ENCODE measurements at places on chromosomes 6 and 20.

DNA sequence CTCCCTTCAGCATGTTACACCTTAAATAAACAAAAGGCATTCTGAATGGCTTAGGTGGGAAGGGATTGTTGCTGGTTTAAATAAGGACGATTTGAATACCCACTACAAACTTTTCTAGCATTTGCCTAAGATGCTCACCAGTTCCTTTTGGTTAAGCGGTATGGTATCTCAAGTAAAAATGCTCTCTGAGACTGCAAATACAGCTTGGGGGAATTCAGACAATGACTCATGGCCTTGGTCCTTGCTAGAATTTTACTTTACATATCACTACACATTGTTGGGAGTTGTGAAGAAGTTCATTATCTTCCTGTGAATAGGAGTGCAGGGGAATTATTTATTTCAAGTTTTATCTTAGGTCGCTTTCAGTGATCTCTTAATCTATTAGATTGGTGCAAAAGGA, 670.7 kb downstream of the UTRN start:
- DNase-seq, result no peak

DNA sequence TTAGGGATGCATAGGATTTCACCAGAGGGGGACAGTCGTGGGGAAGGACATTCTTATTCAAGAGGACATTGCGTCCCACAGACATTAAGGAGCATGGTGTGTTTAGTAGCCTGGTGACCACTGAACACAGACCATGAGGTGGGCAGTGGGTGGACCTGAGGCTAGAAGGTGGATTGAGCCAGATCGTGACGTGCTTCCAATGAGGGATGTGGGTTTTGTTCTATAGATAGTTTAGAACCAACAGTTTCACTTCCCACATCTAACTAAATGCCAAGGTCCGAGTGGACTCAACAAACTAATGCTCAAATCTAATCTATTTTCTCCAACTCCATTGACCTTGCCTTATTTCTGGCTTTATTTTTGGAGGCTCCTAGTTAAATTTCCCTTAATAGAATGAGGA, 58.5 kb downstream of the OGFRL1 start:
- DNase-seq, result no peak

- DNase-seq, result peak; percentile 45
Measured at GRCh38 chr6:135087803-135088202, 33.2 kb upstream of the HBS1L start.

GRCh38 chr20:50487397-50487796, 22.8 kb upstream of the PTPN1 start:
- DNase-seq, result no peak

DNA sequence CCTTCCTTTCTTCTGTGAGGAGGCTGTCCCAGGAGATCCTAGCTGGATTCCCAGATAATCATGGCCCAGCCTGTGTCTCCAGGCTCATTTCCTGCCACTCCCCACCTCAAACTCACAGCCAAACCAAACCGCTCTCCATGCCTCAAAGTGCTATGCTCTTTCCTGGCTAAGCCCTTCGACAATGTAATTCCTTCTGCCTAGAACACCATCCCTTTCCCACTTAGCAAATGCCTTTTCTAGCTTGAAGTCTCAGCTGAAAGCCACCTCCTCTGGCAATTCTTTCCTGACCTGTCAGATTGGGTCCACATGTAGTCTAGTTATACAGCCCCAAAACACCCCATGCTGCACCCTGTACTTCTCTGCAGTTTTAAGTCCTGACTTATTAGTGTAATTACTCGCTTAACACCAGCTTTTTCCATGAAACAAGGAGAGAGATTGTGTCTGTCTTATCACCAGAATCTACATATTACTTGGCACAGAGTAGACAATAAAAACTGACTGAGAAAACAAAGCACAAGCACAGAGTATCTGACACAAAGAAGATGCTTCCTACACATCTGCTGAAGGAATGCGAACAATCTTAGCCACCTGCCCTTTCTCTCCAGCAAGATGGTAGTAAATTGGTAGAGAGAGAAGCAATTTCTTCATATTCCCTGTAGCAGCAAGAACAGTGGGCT, 5.4 kb downstream of the TRIM26 start:
- no peak for DNase-seq

GRCh38 chr20:7571521-7572055, 368.7 kb downstream of the HAO1 start:
- DNase-seq, result no peak

GRCh38 chr6:152948150-152948768, 34.6 kb downstream of the FBXO5 start:
- no peak for DNase-seq

DNA sequence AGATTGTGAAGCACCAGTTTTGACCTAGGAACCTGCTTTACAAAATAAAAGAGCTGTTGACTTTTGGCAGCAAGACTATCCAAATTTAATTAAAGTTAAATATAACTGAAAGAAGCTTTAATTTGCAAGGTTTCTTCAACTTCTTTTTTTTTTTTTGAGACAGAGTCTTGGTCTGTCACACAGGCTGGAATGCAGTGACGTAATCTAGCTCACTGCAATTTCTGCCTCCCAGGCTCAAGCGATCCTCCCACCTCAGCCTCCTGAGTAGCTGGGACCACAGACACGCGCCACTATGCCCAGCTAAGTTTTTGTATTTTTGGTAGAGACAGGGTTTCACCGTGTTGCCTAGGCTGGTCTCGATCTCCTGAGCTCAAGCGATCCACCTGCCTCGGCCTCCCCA, 13.7 kb upstream of the CSE1L start:
- DNase-seq, result no peak

DNA sequence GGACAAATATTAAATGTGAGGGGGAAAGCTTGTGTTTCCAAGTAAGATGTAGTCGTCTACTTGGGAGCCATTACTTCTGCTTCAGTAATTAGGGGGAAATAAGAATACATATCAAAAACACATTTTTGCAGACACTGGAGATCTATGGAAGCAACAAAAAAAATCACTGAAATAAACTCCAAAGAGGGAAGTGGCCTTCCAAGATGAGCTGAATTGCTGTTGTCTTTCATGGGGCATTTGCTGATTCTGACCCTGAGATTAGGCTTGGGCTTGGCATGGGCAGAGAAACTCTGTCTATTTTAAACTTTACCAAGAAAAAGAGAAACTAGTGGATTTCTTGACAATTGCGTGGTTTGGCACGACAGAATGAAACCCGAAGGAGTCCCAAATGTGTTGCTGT, 120.1 kb downstream of the MAP3K5 start:
- DNase-seq, result no peak

- DNase-seq, result no peak
Measured at GRCh38 chr6:18323935-18324705, 59.8 kb upstream of the DEK start.

DNA sequence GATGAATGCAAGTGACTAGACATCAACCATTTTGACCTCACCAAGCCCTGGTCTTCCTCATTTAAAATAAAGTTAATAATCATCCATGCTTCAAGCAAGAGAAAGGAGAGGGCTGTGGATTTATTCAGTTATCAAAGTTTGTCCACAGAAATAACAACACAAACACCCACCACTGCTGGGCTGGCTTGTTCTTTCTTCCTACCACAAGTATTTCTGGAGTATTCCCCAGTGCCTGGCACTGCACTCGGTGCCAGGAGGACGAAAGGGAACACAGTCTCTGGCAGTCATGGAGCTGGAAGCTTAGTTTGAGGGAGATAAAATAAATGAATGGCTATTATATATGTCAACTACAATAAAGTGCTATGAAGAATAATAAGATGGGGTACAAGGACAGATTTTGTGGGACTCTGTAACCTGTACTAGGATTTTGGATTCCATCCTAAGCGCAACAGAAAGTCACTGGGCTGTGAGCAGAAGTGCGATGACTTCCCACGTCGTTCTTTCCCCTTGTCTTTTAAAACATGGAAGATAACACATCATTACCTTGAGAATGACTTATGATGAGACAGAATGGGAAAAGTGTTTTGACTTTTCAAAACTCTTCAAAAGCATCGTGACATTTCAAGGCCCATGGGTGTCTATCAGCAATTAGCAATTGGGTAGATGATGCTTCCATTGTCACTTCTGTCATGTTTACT, 74.5 kb upstream of the TRAF3IP2 start:
- DNase-seq, result no peak

DNA sequence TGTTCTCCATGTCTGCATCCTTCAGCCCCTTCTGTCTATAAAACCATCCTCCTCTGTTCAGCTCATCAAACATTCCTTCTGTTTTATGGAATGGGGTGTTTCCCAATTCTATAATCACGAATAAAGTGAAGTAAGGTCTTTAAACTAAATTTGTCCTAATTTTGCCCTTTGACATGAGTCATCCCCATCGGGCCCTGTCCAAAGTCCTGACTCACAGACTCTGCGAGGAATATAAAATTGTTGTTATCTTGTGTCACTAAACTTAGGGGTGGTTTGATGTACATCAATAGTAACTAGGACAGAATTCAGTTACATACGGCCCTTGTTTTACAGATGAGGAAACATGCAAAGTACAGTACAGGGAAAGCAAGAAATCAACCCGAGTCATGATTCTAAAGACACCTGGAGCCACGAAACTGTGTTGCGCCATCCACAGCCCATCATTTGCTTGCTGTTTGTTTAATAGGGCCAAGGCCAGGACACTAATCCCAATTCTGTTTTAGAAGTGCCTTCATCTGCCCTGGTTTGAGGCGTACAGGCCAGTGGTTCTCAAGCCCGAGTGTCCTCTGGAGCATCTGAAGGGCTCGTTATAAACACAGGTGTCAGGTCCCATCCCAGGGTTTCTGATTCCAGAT, 2.8 kb downstream of the ACSS1 start:
- no peak for DNase-seq

DNA sequence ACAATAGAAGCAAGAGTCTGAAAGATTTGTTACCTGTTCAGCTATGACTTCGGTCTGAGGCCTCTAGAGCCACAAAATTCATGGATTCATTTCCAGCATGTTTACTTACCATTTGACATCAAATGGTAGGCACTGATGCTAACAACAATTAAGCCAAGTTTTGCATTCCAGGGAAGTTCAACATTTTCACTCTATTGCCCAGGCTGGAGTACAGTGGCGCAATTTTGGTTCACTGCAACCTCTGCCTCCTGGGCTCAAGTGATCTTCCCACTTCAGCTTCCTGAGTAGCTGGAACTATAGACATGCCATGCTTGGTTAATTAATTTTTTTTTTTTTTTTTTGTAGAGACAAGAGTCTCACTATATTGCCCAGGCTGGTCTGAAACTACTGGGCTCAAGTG, 114.1 kb upstream of the SGK1 start:
- no peak for DNase-seq

- no peak for DNase-seq
Measured at GRCh38 chr6:108768792-108769524, 79.3 kb upstream of the ARMC2 start.

DNA sequence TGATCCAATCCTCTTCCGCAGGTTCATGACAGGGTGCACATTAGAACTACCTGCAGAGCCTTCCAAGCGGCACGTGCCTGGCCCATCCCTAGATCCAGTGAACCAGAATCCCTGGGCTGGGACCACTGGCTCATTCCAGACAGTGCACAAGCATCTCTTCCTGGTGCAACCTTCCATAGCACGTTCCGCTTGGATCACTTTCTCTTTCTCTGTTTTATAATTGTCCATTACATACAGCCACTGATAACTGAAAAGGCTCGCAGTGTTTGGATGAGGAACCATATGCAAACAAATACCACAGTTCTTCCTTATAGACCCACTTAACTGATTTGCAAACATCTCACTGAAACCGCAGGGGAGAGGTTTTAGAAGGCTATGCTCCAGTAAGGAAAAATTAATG, 59.6 kb upstream of the DDR1 start:
- no peak for DNase-seq

DNA sequence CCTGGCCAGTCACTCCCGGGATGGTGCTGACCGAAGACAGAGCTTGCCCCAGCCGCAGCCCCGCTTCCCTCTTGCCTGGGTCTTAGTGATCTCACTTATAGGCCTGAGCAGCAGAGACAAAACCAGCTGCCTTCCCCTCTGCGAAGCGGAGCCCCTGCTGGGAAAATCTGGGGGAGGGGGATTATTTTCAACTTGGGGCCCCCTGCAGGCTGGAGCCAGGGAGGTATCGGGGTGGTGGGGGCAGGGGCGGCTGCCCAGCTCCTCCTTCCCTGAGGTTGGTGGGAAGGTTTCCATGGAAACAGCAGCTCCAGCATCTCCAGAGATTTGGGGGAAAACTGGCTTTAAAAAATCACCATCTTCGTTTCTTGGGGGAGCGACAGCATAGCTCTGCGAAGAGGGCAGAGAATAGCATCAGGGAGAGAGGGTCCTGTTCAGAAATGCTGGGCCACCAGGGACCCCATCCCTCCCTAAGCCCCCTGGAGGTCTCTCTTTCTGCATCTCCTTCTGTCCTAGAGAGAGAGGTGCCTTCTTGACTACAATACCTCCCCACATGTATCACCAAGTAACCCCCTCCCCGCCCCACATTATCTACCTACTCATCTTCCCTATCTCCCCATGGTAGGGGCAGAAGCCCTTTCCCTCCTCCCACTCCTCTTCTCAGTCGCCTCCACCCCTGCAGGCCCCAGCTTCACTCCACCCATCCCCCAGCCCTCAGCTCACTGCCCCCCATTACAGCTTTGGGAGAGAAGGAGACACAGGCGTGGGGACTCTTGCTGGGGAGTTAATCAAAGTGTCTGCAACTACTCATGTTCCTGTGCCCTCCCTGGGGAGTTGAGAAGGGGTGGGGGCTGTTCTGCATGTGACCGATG, 88.4 kb upstream of the CCDC167 start:
- DNase-seq, result no peak

DNA sequence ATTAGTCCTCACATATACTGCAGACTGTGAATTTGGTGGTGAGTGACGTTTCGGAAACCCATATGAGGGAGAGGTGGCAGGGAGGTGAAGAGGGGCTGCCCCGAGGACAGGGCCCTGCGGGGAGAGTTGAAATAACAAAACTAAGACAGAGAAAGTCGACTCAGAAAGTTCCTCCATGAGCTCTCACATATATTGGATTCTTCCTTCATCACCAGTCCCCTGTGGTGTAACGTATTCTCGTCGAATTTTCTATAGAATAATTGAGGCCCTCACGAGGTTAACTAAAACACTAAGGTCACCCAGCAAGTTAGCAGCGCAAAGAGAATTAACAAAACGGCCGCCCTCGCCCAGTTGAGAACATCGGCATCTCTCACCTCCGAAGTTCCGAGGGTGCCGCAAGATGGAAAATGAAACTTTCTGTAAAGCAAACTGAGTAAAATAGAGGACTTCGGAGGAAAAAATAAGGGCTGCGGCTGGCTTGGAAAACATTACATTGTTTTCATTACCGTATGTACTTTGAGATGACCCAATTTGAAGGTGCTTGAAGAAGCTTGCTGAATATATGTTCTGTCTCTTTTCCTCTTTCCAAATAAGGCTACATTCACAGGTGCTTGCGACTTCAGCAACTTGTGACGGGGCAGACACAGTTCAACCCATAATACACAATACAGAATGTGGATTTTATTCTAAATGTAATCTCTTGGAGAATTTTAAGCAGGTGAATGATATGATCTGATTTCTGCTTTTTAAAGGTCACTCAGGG, 490.9 kb upstream of the JARID2 start:
- DNase-seq, result no peak

- no peak for DNase-seq
Measured at GRCh38 chr20:5328268-5328667, 11.5 kb upstream of the PROKR2 start.

DNA sequence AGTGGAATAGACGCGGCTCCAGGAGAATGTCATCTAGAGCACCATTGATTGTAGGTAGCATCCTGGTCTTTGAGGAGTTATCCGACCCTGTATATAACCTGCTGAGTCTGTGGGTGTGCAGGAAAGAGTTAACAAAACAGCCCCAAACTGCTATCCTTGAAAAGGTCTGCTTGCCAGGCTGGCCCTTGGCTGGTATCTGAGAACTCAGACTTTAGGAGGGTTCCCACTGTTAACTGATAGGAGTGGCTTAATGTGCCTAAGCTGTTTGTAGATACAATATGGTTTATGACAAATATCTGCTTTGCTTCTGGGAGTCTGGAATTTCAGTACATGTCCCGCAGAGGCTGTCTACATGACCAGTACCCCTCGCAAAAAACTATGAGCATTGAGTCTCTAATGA, 27.6 kb upstream of the MCUR1 start:
- no peak for DNase-seq
